ENCODE measurements at places on chromosomes 11 and 22.

DNA sequence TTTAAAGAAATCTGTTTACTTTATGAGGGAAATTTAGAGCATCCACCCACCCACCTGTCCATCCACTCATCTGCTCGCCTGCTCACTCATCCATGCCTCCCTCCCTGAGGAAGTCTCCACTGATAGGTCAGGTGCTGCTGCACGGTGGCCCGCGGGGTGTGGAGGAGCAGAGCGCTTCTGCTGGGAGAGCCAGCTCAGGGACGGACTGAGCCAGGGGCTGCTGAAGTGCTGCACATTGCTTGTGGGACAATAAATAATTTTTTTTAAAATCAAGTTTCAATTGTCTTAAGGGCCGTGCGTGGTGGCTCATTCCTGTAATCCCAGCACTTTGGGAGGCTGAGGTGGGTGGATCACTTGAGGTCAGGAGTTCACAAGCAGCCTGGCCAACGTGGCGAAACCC, 148.9 kb downstream of the TBC1D22A start:
- no peak for DNase-seq

GRCh38 chr11:116052603-116053547, 548.7 kb upstream of the CADM1 start:
- no peak for DNase-seq

- DNase-seq = no peak
Observed at GRCh38 chr22:19955241-19956128, 13.9 kb upstream of the TXNRD2 start.

DNA sequence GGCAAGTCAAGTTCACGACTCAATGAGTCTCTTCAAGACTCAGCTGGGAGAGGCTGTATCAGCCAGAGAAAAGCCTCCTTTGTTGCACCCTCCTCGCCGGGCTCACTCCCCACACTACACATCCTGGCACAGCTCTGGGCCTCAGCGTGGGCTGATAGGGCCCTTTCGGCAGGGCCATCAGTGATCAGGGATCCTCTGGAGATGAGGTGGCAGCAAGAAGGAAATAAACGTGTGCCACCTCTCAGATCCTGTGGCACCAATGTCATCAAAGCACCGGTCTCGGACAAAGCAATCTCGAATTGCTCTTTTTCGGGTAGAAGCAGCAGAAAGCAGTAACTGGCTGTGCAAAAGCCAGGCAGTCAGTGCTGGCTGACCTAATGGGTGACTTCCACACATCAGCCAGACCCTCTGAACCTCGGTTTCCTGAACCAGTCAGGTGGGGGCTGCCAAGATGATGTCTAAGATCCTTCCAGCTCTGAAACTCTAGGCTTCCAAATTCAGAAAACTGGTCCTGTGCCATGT, 2.1 kb downstream of the EHD1 start:
- no peak for DNase-seq

DNA sequence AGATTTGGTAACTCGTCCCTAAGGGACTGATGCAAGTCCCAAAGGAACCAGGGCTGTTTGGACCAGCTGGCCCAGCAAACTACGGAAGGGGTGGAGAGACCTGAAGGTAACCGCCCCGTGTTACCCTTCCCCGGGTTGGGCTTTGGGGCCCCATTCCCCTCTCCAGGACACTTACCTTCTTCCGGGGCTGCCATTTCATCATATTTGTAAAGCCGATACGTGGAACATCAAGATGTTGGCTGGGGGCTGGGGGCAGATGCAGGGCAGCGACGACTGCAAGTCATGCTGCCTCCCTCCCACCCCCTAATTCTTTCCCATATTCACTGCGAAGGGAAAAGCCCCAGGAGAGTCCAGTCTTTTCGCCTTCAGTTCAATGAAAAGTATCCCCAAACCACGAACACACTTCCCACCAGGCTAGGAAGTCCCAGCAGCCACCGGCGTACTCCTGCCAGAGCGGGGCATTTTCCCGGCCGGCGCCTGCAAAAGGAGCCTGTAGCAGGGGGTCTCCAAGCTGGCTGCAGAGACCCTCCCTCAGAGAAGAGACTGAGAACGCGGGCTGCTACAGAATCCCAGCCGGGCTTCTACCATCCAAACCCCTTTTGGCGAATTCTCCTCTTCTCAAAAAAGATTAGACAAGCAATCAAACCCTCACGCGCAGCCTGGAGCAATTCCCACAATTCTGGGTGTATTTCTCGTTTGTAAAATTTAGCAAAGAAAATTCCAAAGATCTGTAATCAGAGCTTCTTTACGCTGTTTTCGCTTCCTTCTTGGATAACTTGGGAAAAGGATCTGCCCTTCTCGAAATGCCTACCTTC, 236.7 kb downstream of the TTC28 start:
- no peak for DNase-seq

DNA sequence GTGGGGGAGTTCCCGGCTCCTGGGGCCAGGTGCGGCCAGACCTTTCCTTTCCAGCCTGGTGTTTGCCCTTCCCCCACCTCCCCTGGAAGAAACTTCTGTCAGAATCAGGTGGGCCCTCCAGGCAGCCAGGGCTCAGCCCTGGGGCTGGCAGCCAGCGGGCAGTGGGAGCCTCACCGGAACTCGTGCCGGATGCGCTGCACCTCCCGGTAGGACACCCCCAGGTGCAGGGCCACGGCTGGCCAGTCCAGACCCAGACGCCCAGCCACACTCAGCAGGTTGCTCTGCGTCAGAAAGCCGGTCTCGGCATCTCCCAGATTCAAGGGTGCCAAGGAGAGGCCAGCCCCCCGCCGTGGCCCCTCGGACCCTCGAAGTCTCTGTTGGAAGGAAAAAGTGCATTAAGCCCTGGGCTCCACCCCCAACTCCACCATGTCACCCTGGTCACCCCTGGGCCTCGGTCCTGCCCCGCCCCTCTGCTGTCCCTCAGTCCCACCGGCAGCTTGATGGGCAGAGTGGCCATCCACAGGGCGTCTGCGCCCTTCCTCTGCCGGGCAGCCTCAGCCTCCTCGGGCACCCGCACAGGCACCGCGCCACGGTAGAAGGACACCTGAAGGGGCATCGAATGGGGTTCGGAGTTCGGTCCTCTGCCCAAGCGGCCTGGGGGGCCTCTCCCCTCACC, 1.7 kb upstream of the SLC25A22 start:
- no peak for DNase-seq

- no peak for DNase-seq
Observed at GRCh38 chr22:28029201-28029948, 110.3 kb upstream of the PITPNB start.

GRCh38 chr11:4991060-4991459, 3.6 kb upstream of the OR51L1 start:
- peak; percentile 59 for DNase-seq

- no peak for DNase-seq
Observed at GRCh38 chr11:36953976-36954375, 355.9 kb upstream of the RAG2 start.

- no peak for DNase-seq
Observed at GRCh38 chr22:25564979-25565677, 653 bp downstream of the GRK3 start.

Data from erythroblast (primary cell).